ENCODE measurements at places on chromosomes 6 and 20.

DNA sequence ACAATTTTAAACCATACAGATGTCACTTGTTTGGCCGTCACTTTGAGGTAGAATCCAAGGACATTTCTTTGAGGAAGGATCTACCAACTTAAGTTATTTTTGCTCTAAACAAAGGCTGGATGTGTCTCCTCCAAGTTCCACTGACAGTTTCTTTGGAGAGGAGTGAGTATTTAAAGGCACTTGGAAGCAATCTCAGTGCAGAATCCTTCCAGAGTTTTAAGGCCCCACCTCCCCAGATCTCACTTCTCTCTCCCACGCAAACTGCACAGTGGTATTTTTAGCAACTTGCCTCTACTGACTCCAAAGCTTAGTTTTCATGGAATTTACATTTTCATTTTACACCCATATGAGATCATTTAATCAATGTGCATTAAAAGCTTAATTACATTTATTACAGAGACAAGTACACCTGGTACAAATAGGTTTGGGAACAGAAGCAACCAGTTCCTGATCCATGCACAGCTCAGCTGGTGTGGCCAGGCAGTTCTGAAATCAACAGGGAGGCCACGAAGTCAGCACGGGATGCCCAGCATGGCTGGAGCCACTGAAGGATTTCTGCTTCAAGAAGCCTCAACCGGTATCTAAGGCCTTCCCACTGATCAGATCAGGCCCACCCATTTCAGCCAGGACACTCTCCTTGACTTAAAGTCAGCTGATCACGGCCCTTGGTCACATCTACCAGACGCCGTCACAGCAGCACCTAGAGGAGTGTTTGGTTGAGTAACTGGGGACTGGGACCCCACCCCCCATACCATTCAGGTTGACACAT lies 109.8 kb downstream of the SYCP2 start:
- no peak for DNase-seq

DNA sequence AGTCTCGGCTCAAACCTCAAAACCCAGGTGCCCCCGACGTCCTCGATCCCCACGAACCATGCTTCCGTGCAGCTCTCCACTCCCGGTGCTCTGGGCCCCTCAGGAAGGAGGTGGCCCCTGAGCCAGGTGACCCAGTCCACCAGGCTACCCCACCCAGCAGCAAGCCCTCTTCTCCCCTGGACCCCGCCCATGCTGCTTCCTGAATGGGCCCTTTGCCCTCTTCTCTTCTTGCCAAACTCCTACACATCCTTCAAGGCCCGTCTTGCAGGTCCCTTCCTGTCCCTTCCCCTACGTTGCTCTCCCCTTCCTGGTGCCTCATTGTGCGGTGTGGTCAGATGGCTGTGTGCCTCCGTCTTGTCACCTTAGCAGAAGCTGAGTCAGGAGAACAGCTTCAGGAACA lies 3.4 kb upstream of the GATA5 start:
- no peak for DNase-seq

- DNase-seq: no peak
Measured at GRCh38 chr20:51592564-51592963, 50.0 kb upstream of the NFATC2 start.

GRCh38 chr6:100488244-100488643 lies 23.5 kb upstream of the SIM1 start:
- no peak for DNase-seq

DNA sequence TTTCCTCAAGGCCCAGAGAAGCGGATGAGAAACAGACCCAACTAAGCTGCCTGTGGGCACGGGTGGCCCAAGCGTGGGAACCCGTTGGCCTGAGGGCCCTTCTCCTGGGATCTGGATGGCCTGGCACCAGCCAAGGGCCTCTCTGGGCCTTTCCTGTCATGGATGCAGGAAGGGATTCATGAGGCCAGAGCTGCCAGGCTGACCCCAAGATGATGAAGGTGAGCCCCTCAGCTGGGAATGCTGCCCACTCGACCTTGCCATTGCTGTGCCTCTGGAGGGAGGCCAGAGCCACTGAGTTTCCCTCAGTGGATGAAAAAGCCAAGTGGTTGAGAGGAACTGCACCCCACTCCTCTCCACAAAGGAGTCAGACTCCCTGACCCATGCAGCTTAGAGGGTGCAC lies 171.2 kb downstream of the VEGFA start:
- DNase-seq: no peak

DNA sequence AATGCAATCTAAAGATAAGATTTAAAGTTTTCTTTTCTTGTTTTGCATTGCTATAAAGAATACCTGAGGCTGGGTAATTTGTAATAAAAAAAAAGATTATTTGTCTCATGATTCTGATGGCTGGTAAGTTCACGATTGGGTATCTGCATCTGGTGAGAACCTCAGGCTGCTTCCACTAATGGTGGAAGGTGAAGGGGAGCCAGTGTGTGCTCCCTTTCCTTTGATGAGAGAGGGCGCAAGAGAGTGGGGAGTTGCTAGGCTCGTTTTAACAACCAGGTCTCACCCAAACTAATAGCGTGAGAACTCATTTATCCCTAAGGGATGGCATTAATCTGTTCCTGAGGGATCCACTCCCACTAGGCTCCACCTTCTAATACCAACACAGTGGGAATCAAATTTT lies 353.2 kb downstream of the BTBD3 start:
- no peak for DNase-seq

DNA sequence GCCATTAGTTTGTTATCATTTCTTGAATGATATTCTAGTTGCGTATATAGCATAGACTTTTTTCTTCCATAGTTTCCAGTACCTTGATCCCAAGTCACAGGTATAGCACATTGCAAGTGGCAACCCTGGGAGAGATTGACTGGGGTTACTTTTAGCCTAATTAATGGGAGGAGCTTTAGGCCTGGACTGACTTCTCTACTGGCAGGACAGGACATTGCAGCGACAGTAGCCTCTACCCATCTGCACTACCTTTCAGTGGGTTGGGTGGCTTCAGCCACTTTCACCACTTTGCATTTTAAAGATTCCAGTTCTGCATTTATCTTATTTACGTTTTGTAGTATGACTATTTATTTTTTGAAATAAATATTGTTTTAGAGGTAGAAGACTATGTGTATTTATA lies 320.3 kb downstream of the RIMS1 start:
- DNase-seq: no peak

GRCh38 chr6:19664050-19664449 lies 173.1 kb upstream of the ID4 start:
- DNase-seq: no peak

DNA sequence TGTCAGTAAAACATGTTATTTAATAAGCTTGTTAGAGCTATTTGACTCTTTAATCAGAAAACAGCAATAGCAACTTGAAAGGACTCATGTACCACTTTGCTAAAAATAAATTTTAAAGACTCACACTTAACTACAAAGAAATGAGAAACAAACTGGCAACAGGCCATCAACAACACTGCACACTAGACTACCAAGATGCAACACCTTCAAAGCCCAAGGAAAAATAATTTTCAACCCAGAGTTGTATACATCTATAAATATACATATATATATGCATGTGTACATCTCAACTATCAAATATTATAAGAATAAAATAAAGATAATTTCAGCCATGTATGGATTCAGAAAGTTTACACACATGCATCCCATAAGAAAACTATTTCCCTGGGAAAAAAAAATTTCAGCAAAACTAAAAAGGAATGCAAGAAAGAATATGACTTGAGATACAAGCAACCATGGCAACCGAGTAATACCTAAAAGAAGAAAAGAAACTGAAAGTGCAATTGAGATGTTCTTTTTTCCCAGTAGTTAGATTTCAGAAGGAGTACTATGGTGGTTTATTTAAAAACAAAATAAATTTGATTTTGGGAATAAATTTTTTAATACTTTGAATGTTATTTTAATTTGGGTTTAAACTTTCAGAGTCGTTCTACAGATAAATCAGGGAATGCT lies 303.8 kb downstream of the UBE3D start:
- no peak for DNase-seq

DNA sequence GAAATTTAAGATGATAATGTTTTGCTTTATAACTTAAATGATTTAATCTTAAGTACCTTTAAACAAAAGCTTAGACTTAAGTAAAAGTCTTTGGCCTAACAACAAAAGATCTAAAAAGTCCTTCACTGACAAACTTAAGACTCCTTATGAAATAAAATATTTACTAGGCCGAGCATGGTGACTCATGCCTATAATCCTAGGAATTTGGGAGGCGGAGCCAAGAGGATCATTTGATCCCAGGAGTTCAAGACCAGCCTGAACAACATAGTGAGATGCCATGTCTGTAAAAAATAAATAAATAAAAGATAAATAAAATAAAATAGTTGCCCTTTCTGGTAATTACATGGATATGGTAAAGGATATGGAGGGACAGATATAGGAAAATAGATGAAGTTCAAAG lies 12.4 kb downstream of the KATNA1 start:
- DNase-seq: peak; percentile 37

- DNase-seq: peak; percentile 24
Measured at GRCh38 chr20:41232973-41233926, 84.3 kb downstream of the ZHX3 start.

DNA sequence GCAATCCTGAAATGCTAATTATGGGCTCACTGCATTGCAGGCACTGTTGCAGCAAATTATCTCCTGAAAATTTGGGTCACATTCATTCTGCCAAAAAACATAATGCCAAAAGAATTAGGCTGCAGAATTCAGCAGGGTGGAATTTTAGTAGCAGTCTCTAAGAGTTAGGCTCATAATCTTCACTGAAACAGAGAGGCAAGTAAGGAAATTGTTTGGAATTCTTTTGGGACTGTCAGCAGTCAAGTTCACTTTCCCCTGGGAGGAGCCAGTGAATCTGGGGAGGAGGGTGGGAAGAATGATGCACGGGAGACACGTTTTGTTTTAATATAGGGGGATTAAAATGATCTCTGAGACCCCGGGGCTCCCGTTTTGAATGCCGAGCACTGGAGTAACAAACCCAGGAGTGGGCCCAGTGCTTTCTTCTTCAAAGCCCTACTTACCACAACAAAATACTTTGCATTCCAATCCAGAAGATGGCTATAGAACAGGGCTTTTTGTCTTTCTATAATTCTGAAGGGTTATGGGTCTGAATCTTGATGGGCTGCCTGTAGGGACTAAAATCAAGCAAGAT lies 44.7 kb downstream of the SOBP start:
- no peak for DNase-seq

GRCh38 chr6:170206851-170207431 lies 83.9 kb downstream of the DLL1 start:
- no peak for DNase-seq

DNA sequence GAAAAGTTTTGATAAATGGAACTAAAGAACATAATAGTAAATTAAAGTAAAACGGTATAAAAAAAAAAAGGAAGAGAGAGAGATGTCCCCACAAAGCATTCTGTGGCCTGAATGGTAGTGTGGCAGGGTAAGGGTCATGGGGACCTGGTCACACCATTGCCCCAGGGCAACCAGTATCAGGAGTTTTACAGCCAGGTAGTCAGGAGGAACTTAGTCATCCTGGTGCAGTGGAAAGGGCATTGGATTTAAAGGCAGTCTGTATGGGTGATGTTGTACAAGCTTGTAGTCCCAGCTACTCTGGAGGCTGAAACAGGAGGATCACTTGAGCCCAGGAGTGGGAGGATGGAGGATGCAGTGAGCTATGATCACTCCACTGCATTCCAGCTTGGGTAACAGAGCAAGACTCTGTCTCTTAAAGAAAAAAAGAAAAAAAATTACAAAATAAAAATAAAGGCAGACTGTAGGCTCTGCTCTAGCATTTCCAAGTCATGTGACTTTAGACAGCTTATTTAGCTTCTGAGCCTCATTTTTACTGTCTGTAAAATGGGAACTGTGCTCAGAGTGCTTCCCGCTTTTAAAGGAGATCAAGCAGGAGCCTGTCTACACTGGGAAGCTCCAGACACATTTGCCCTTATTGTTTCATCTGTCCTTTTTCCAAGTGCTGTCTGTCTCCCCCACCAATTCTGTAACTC lies 112.8 kb upstream of the ARMC2 start:
- no peak for DNase-seq

DNA sequence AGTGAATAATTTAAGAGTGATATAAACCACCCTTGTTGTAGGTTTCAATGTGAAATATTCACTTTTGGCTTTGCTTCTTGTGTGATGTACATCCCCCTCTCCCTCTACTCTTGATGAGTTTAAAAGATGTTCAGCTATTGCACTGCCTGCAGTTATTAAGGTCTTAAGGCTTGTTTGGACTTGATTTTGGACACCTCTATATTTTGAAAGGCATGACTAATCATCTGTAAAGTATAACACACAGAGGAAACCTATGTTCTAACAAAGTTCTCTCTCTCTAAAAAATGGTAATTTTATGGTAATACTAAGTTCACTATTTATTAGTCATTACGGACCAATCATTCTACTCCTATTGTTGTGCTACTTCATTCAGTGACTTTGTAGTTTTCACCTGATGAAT lies 1719.9 kb downstream of the GRIK2 start:
- no peak for DNase-seq

DNA sequence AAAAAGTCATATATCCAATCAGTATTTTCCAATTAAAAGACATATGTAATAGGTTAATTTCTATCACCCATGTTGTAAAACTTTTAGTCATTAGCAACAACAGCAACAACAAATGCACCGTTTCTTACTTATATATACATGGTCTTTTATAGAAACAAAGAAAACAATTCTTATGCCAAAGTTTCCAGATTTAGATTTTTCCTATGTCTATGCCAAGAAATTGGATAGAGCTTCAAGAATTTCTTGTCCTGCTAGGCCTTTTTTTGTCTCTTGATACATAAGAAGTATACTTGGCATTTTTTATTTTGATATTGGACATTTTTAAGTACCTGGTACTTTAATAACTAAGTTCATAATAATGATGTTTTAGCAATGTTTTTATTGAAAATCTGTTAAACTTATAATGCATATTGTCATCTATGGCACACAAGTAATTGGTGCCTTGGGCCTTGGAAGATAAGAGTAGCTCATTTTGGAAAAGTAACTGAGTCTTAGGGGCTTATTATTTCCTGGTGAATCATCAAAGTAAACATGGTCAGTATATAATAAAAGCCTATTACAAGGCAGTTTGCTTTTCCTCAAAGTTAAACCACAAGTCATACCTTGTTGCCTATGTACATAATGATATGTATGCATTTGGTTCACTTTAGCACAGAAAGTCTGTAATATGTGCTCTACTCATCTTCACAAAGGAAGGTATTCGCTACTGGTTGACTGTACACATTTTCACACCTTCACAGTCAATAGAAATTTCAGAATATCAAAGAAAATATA lies 10.1 kb upstream of the FRK start:
- DNase-seq: no peak
